ENCODE measurements at places on chromosomes 7 and 10.
A peak's percentile ranks its signal among the peaks of the same experiment; 100 is the strongest.

DNA sequence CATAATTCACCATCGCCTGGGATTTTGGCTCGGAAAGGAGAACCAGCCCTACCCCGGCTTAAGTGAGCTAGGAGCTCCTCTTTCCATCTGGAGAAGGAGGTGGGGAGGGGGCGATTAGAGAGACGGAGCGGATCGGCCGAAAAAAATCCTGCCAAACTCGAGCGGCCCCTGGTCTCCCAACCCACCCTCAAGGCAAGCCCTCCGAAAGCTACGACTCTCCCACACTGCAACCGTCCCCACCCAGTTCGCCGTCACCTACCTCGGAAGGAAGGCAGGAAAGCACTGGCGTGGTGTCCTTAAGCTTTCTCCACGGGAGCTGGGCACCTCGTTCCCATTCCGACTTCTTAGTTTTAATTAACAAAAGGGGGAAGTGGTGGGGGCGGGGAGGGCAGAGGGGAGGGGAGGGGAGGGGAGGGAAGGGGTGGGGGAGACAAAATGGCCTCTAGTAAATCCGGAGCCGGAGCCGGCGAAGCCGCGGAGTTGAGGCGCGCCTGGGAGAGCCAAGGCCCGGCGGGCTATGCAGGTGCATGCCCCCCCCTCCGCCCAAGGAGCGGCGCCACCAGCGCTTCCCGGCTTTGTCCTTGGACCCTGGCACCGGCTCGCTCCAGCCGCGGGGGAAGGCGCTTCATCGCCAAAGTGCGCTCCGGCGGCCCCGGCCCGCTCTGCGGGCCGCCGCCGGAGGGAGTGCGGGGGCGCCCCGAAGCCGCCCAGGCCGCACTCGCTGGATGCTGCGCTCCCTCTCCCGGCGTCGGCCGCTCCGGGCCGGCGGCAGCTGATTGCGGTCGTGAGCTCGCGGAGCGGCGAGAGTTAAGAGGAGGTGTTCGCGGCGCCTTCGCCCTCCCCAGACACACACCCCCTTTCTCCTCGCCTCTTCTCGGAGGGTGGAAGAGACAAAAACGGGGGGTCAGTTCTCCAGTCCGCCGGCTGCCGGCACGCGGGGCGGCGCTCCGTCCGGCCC, at the start of gene LRRC4:
LRRC4 (minus strand) TSS at position 784 of the 958 bp plus-strand sequence. CDS start 797 bp downstream, outside the sequence.
- DNase-seq: peak; percentile 36

GRCh38 chr7:4042402-4043045, 639.6 kb upstream of the FOXK1 start:
- DNase-seq: no peak

DNA sequence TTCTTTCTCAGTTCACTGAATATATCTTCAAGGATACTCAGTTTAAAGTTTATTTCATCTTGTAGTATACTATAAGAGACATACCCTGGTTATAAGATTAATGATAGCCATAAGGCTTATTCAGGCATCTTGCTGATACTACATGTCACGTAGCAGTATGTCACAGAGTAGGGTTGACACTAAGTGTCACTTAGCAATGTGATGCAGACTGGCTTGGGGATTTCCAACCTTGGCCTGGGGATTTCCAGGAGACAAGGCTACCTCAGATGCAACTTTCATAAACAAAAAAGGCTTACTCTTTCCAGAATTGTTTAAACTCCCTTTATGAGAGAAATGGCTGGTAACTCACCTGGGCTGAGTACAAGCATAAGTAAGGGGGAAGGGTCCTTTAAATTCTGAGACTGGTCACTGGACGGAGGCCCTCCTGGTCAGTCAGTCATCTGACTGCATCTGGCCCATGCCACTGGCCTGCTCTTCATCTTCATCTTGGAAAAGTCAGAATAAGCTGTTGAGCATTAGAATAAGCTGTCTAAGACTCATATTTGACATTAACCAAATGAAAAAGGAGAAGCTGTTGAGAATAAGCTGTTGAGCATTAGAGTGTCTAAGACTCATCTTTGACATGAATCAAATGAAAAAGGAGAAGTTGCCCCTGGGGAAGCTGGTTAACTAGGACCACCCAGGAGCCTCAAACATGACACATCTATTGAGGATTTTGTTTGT, 9.5 kb downstream of the SLC13A1 start:
- DNase-seq: no peak

GRCh38 chr7:96701258-96701657, 8.4 kb downstream of the SEM1 start:
- no peak for DNase-seq

- DNase-seq: no peak
These were observed 42.6 kb upstream of the NRP1 start for GRCh38 chr10:33376976-33377657.

- no peak for DNase-seq
These were observed 18.0 kb upstream of the NPVF start for GRCh38 chr7:25246306-25246705.

DNA sequence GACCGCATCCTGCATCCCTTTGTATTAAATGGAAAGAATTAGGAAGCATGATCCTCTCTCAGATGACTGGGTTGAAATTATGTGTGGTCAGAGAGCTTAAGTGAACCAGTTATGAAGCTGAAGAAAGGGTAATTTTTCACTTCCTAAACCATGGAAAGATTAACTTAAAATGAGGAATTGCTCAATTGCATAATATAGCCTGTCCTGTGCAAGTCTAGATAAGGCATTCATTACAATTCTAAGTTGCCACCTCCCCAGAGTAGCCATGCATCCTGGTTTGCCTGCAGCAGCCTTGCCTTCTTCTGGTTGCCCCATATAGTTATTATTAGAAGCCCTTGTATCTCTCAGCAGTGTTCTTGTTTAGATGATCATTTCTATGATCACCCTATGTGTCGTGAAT, 45.3 kb downstream of the STARD3NL start:
- DNase-seq: no peak

DNA sequence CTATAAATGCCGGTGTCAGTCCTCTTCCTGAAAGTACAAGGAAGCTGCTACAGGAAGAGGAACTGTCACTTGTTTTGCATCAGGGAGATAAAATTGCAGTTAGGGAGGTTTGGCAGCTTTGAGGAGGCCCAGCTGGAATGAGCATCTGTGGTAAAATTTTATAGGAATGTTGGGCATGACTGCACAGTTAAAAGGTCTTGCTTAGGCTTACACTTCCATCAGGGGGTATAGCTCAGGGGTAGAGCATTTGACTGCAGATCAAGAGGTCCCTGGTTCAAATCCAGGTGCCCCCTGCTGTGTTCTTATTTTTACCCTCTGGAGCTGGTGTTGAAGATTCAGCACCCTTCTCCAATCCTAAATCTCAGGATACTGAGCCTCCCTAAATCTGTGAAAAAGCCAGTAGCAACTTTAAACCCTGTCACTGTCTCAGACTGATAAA, 65.9 kb downstream of the ZNF467 start:
- no peak for DNase-seq

GRCh38 chr10:58531084-58531695, 18.5 kb downstream of the BICC1 start:
- peak; percentile 61 for DNase-seq

DNA sequence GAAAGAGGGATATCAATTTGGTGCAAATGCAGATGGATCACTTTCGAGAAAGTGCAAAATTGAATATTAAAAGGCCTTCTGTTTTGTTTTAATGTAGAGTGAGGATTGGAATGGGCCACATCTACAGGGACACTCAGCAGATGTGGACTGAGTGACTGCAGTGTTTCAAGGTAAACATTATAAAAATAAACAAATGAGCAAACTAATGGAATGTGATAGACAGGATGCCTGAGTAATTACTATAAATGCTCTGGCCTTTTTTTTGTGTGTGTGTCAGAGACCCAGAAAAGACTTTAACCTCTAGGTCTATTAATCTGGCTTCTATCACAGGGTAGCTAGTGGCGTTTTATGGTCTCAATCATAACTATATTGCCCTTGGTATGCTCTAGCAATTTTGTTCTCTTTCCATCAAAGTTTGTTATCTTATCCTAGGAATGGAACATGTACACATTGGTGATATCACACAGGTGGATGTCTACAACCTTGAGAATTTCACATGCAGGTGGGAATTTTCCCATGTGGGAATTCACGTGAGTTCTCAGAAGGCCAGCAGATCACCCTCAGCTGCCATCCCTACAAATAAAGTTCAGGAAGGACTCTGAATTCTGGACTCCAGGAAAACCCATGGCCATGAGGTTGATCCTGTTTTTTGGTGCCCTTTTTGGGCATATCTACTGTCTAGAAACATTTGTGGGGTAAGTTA, at the start of gene CPA2:
CPA2 (plus strand) TSS at position 606 of the 703 bp plus-strand sequence; CDS start at position 625, 19 bp downstream.
- DNase-seq: no peak

GRCh38 chr7:1105189-1105588, 17.3 kb downstream of the GPER1 start:
- DNase-seq: no peak

- no peak for DNase-seq
These were observed 15.9 kb downstream of the TDRD1 start for GRCh38 chr10:114195079-114195478.

- no peak for DNase-seq
These were observed 301.6 kb upstream of the HPS1 start for GRCh38 chr10:98748298-98748697.
